ENCODE measurements at places on chromosomes 6 and 20.

DNA sequence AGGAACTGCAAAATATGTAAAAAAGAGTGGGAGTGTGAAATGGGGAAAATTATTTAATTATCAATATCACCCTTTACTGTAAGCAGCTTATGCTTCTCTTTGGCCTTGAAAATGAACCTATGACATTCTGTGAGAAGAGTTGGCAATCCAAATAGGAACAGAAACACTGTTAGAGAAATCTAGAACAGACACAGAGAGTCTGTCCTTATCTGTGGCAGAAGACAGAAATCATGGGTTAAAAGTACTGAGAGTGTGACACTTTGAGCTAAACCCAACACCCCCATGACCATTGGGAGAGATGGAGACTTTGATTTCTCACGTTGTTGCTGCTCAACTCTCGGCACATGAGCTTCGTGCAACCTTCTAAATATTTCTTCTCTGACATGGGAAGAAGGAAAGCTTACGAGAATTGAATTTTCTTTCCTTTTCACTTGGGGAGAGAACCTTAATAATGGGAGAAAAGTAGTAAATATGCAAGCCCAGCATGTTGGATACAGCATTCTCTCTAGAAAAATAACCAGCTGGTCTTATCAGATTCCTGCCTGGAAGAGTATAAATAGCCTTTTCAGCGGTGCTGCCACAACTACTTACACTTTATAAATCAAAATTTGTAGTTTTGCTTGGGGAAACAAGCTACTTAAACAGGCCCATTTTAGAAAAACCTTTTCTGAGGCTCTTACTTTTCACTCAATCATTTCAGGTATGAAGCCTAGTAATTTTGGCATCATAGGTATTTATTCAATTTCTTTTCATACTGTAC lies 49.4 kb upstream of the NOX3 start:
- no peak for DNase-seq

- no peak for DNase-seq
Observed at GRCh38 chr20:38000293-38000692, 33.0 kb downstream of the TTI1 start.

DNA sequence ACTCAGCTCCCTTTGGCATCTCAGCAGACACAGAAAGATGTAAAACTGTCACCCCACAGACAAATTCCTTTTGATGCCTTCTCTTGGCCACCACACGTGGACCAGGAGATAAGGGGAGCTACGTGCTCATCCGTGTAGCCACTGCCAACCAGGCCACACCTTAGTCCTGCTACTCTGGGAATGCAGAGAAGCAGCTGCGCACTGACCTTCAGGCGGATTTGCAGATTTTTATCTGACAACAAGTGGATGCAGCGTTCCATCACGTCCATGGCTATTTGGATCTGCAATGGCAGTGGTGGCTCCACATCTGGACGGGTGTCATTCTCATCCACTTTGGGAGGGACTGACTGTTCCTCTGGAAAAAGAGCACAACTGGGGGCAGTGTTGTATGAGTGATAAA lies 30.8 kb downstream of the TTI1 start:
- no peak for DNase-seq

DNA sequence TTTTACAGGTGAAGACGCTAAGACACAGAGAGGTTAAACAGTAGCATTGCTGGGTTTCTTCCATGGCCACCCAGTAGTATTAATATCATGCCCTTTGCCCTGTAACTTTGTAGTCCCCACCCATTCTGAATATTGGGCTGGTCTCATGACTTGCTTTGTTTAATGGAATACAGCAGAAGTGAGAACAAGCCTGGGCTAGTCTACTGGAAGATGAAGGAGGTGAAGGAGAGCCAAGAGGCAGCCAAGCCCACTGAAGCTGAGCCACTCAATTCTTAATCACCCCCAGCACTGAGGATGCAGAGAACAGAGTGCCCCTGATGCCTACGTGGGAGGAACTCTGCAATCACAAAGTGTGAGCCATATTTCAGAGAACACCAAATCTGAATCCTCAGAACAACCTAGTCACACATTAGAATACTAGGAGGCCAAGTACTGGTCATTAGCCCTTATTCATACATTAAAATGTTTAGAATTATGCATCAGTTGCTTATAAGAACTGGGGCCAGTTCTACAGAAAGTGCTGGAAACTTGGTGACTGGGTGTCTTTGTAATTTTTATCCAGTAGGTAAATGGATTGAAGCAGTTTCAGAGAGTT lies 270.1 kb upstream of the PRND start:
- no peak for DNase-seq

Data from fibroblast of skin of right quadriceps (primary cell).